ENCODE measurements at places on chromosomes 2 and 18.

DNA sequence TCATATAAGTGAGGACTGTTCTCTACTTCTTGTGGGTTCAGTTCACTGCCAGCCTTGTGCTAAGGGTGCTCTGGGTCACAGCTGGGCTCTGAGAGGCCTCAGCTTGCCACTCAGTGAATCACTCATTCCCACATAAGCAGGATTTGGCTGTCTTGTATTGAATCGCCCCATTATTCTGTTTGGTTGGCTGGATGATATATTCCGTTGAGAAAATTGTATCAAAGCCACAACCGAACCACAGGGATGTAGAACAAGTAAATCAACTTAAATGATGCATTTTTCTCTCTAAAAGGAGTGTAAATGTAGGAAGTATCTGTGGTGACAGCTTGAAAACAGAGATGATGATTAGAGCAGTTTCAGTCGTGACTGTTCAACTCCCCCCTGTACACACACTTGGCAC lies 39.6 kb downstream of the TTC39C start:
- no peak for DNase-seq

DNA sequence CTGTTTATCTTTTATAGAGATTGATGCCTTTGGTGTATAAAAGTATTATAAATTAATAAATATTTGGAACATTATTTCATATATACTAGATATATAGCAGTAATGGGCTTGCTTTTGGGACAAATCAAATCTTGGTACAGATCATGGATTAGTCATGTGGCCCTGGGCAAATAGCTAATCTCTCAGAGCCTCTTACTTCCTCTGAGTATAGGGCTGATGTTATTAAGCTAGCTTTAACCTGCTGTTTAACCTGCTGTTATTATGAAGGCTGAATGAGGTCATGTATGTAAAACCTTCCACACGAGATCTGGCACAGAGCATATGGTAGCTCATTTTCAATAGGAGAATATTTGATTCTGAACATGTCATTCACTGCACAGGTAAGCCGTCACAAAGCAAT lies 5.7 kb downstream of the ITGB6 start:
- no peak for DNase-seq

GRCh38 chr2:46332686-46333281 lies 35.6 kb downstream of the EPAS1 start:
- DNase-seq: no peak

GRCh38 chr2:28717339-28717758 lies 34.3 kb upstream of the PPP1CB start:
- no peak for DNase-seq

DNA sequence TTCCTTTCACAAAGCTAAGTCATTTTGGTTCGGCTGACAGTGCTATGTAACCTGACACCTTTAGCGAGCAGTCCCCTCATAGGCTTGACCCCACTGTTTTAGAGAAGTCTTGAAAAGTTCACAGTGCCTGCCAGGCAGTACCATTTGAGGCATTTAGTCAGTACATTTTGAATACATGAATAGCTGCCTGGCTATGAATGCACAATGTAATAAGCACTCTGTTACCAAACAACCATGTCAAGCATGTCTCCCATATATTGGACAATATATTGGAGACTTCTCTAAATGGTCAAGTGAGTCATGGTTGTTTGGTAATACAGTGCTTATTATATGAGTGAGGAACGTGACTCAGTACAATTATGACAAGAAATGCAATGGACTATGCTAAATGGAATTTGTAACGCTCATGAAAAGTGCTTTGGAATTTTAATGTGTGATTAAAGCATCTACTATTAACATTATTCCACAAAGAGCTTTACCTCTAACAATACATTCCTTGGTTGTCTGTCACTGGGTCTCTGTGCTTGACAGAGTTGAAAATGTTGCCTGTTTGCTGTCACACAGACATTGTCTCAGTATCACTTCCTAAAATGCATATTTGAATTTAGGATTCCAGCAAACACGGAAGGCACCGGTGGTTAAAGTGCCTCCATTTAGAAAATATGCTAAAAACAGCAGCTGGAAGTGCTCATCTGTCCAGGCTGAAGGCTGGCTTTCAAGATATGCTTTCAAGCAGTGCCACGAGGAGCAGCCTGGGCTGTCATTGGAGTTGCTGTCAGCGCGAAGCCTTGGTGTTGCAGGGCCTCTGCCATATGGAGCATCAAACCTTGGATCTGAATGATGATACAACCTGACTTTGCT lies 458.6 kb downstream of the FBXO15 start:
- no peak for DNase-seq

- no peak for DNase-seq
These were observed 165.6 kb upstream of the NCKAP5 start for GRCh38 chr2:133733901-133734255.

- DNase-seq: no peak
These were observed 6.7 kb downstream of the SCYGR3 start for GRCh38 chr2:227607941-227608340.

GRCh38 chr2:205858275-205858674 lies 176.0 kb downstream of the NRP2 start:
- no peak for DNase-seq

GRCh38 chr2:202278944-202279343 lies 13.4 kb downstream of the NOP58 start:
- no peak for DNase-seq

GRCh38 chr2:42421601-42422239 lies 60.7 kb upstream of the COX7A2L start:
- DNase-seq: no peak

GRCh38 chr2:135985826-135986393 lies 484 bp upstream of the DARS1 start:
- DNase-seq: no peak

DNA sequence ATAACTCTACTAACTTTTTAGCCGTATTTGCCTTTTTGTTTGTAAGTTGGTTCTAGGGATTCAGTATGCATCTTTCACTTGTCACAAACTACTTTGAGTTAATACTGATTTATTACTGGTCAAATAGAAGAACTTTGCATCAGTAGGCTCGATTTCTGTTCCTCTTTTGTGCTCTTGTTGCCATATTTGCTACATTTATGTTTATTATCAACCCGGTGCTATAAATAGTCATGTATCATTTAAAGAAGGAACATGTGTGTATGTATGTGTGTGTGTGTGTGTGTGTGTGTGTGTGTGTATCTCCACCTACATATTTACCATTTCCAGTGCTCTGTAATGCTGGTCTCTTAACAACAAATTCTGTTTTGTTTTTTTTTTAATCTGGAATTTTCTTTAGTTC lies 79.6 kb upstream of the B3GNT7 start:
- no peak for DNase-seq

DNA sequence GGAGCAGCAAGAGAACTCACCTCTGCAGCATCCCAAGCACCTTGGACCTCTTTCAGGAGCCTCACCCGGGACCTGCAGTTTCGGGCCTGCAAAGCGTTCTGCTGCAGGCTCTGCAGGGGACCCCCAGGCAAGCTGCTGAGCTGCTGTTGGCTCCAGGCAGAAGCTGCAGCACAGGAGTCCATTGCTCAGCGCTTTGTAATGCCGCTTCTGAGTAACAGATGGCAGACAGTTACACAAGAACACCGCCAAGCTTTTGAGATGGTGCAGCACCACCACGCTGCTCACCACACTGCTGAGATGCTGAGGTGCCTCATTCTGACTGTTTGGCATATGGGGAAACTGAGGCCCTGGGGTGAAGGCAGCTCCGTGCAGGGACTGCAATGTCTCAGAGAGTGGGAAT lies 1.9 kb upstream of the GALNT14 start:
- DNase-seq: no peak

DNA sequence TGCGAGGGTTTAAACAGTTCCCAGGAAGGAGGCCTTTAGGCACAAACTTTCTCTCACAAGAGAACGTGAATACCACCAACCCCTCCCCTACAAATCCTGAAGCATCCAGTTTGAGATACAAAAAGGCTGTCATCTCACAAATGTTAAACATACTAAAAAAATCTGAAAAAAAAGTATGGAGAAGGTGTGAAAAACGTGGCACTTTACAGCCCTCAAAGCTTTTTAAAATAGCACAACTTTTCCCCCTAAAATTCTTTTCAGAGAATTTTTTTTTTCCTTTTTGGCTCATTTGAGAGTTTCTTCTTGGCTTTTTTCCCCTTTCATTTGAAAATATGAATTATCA lies 10.1 kb downstream of the ZEB2 start:
- no peak for DNase-seq

DNA sequence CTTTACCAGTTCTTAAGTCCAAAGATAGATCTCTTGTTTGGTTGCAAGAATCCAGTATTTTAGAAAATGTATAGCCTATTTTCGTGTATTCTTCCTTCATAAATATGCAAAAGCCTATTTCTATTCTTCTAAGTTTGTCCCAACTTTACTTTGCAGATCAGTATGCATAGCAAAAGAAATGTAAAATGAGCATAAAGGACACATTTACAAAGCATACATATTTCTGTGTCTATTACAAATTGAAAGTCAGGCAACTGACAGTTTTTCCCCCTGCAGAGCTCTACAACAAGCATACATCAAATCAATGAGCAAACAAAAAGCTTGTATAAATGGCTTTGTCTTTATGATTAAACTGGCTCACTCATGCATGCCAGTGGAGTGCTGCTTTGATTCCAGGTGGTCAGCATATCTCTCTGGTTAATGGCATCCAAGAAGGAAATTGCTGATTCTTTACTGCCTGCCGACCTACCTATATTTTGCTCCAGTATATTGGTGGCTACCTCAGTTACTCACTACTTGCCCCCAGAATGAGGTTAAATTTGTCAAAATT lies 10.0 kb upstream of the VPS54 start:
- DNase-seq: no peak

GRCh38 chr2:45354776-45355175 lies 256.3 kb downstream of the SRBD1 start:
- no peak for DNase-seq

DNA sequence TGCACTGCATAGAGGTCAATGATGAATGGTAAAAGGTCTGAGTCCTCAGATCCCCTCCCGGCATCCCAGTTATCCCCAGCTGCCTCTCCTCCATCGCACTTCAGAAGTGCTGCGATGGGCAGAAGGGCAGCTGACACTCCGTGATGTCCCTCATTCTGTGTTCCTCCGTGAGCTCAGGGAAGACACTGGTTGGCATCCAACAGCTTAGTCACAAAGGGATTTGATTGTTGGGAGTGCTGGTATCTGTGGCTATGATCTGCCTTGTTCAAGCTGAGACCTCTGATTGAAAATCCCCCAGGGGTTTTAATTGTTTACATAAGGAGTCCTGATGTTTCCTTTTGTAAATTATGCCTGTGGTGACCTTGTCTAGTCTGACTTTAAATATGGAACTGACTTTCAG lies 19.0 kb upstream of the SAG start:
- DNase-seq: no peak

DNA sequence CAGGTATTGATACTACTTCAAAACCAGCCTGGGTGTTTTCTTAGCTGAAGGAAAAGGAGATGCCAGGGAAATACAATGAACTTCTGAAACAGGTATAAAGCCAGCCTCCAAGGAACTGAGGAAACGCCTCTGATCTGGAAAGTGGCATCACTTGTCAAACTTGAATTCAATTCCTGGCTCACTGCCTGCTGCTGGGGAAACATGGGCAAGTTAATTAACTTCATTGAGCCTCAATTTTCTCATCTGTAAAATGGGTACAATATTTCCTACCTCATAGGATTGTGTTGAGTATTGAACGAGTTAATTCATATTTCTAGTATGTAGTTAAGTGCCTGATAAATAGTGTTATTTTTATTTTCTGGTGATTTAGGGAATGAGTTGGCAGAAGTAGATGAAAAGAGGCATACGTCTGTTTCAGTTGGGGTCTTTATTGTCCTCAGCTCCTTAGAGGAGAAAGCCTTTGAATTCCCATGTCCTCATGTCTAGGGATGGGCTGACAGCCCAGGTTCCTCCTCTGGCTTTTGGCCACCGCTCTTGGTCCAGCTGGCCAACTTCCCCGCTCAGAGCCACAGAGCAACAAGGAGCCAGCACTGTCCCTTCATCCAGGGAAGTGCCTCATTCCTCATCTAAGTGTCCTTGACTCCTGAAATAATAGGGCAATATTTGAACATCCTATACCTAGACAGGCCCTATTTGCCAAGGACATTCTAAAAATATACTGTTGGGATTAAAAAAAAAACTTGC lies 210.5 kb upstream of the GATA6 start:
- DNase-seq: no peak

DNA sequence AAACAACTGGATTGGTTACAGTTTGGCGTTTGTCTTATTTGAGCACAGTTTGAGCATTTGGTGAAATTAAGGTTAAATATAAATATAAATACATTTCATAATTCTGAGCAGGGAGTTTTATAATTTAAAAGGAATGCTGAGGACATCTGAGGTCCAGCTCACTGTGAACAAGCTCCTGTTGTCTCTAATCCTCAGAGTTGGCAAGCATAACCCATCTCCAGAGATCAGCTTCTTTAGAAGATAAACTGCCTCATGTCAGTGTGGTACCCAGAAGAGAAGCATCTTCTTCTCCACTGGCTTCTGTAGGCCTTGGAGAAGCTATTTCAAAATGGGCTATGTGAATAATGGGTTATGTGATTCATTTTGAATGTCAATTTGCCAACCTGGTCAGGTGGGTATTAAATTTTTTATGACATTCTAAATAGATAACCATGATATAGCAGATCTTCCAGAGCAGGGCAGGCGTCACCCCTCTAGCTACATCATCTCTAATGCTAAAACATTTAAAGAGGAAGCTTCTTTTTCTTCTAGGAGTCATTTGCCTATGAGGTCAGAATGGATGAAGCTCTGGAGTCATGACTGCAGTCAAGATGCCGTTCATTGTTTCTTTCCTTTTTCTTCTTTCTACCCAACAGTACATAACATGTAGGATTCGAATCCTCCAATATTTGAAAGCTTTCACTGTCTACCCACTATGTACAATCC lies 324.0 kb downstream of the RNF144A start:
- no peak for DNase-seq

DNA sequence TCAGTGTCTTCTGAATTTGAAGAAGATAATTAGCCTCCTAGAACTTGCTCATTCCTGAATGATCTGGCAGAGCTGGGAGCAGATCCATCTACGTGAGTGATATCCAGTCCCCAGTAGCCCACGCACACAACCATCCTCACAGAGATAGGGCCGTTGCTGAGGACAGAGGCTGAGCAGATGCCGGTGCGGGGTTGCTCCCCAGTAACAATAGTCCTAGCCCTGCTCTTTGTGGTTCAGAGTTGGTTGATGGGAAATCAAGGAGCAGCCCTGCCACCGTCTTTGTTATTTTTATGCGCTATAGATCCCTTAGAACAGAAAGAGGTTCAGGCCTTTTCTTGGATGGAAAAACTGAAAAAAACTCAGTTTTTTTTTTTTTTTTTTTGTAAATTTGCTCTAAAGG lies 69.3 kb downstream of the VWA3B start:
- no peak for DNase-seq

- no peak for DNase-seq
These were observed 96.1 kb downstream of the PPP1R1C start for GRCh38 chr2:182081602-182082260.

GRCh38 chr18:50659091-50660003 lies 99.5 kb downstream of the MAPK4 start:
- no peak for DNase-seq

GRCh38 chr2:117980783-117981676 lies 32.8 kb downstream of the CCDC93 start:
- no peak for DNase-seq

GRCh38 chr2:218146056-218146455 lies 20.2 kb downstream of the CXCR2 start:
- no peak for DNase-seq
